CD4-positive, alpha-beta T cell treated with Interleukin-2 at 100 ng/mL for 4 hours (primary cell): ENCODE measurements at places on chromosomes 16 and 17.

GRCh38 chr17:6043405-6043804, 26.8 kb upstream of the WSCD1 start:
- no peak for DNase-seq

DNA sequence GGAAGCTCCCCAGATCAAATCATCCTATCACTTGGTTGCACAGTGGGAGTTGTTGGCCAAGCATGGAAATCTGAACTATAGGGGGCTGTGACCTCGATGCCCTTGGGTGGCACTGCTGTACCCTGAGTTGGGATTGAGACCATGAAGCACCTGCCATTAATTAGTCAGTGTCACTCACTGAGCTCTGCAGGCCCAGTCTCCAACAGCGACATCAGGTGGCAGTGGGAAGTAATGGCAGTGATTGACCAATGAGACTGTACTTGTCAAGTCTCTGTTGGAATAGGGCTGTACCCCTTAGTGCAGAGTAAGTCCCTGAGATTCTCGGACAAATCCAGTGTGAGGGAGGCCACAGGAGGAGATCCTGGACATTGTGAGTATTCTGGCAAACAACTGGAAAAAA, 118.0 kb upstream of the RPL38 start:
- DNase-seq = no peak

DNA sequence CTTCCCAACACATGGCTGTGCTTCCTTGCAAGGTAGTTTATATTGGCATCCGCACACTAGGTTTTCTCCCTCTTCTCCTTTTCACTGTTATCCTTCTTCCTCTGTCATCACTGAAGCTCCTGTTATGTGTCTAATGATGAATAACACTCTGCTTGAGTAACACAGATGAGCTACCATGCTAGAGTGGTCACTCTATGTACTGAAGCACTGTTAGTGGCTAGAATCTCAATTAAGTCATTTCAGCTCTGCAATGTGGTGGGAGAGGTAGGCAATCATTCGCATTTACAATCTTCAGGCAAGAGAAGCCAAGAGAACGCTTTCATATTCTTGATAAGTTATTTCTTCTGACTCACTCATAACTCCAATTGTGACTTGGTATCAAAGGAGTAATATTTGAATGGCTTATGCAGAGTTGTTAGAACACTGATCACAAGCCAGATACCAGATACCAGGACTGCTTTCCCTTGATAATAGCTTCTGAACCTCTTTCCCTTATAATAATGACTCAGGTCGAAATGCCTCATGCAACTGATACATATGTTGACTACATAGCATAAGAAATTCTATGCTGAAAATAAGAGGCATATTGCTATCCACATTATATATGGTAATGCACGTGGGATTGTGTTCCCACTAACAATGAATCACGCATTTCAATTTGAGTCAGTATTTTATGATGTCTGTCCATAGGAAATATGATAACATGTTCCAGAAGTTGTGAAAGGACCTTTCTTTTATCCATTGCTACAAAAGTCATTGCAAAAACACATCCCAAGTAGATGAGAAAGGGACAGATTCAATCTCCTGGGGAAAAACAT, 158.0 kb upstream of the HS3ST3A1 start:
- no peak for DNase-seq

- DNase-seq = no peak
Observed at GRCh38 chr17:67469208-67469980, 92.3 kb downstream of the PITPNC1 start.

DNA sequence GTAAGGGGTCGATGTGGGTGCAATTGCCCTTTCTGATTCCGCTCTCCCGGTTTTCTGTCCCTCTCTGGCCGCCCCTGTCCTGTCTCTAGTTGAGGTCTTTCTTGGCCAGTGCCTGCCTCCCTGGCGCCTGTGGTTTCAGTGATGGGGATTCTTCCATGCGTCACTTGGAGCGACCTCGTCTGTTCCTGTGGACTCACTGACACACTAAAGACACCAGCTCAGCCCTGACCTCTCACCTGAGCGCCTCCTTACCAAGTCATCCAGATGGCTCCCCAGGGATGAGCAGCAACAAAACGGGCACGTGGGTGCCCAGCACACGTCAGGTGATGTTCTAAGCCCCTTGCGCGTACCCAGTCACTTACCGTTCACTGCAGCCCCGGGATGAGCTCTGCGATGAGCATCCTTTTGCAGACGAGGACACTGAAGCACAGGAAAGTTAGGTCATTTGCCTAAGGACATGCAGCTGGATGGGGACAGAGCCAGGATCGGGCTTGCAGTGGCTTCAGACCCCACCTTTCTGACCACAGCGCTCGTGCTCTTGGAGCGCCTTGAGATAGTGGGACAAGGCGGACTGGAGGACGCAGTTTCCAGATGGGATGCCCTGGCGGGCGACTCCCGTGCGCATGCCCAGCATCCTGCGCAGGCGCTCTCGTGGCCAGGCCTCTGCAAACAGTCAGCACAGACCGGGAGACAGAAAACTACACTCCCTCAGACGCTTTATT, 11.5 kb upstream of the LGALS3BP start:
- DNase-seq = no peak

DNA sequence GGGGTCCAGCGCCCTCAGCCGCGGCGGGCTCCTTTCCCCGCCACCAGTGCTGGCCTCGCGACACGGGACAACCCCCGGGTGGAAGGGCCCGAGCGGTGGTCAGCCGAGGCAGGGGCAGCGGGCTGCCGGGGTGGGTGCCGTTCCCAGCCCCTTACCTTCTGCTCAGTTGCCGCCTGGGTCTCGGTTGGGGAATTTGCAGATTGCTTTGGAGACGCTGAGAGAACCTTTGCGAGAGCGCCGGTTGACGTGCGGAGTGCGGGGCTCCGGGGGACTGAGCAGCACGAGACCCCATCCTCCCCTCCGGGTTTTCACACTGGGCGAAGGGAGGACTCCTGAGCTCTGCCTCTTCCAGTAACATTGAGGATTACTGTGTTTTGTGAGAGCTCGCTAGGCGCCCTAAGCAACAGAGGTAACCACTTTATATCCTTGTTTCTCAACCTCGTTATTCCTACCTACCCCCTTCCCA, 381 bp downstream of the CTNS start:
- no peak for DNase-seq

DNA sequence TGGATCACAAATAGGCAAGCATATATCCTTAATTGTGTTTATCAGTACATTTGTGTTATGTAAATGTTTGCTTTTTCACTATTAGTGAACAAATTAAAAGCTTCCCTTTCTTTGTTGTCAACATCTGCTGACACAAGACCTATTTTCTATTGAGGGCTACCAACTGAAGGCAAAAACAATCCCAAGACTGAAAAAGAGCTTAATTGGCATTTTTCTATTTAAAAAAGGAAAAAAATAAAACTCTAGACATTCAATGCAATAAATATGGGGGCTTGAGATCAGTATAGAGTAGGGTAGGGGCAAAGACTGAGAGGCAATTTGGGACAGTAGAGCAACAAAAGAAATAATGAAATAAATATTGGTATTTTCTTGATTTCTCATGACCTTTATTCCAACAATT, 24.2 kb downstream of the OMG start:
- DNase-seq = no peak

DNA sequence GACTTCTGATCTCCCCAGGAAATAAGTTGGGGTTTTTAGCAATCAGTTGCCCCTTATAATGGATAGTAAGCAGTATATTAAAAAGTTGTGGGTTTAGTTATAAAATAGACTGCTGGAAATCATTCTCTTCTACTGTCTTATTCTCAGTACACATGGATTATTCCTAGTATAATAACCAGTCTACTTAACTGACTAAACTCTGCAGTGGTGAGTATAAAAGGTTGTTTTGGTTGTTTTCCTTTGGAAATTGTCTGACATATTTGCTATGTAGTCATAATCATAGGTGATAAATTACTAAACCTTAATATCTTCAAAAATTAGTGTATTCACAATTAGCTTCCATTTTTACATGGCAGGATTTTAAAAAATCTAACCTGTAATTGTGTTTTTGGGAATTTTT, 31.4 kb downstream of the CTCF start:
- DNase-seq = no peak

DNA sequence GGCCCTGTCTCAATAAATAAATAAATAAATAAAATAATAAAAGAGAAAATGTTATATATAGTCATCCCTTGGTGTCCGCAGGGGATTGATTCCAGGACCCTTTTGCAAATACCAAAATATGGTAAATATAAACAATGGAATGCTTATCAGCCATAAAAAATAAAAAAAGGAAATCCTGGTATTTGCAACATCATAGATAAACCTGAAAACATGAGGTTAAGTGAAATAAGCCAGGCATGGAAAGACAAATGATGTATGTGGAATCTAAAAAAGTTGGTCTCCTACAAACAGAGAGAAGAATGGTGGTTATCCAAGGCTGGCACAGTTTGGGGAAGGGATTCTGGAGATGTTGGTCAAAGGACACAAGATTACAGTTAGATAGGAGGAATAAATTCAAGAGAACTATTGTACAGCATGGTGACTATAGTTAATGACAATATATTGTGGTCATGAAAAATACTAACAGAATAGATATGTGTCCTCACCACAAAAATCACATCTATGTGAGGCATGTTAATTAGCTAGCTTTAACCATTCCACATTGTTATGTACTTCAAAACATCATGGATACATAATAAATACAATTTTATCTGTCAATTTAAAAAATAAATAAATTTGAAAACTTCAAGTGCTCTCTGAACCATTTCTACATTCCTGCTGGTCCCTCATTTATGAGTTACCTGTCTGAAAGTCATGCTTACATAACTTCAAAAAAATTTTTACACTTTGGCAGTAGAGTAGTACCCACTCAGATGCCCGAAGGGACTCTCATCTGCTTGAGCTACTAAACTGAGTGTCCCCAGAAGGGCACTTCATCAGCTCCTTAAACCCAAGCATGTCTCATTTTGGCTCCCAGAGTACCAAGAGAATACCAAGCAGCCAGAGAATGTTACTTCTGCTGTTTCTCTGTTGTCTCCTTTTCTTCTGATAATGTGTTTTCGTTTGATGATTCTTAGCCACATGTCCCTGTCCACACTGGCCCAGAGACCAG, 26.6 kb downstream of the N4BP1 start:
- DNase-seq = no peak

DNA sequence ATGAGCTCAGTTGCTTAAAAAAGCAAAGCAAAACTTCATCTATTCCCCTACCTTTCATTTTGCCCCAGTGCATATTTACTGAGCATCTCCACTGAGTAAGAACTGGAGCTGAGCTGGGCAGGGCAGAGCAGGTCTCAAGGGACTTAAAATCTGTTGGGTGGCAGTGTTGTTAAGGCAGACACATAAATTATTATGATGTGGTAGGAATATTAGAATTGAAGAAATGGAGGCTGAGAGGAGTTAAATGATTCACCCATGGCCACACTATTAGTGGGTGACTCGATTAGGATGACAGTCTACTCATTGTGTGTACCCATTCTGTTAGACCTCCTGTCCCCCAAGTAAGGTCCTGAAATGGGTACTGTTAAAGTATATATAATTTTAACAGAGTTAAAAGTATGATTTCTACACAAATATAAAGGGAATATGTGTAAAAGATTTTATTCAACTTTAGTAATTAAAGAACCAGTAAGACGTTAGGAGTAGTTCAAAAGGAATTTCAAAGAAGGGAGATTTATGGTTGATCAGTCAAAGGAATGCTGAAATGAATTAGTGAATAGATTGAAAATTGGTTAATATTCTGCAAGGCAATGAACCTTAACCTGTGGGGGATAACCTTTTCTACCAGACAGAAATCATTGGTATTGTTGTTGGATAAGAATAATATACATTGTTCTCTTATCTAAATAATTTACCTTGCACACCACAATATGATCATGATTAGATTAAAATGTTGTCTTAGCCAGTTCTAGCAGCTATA, 17.5 kb downstream of the ITGB3 start:
- no peak for DNase-seq

GRCh38 chr17:63279498-63280230, 166.4 kb downstream of the CYB561 start:
- DNase-seq = no peak

DNA sequence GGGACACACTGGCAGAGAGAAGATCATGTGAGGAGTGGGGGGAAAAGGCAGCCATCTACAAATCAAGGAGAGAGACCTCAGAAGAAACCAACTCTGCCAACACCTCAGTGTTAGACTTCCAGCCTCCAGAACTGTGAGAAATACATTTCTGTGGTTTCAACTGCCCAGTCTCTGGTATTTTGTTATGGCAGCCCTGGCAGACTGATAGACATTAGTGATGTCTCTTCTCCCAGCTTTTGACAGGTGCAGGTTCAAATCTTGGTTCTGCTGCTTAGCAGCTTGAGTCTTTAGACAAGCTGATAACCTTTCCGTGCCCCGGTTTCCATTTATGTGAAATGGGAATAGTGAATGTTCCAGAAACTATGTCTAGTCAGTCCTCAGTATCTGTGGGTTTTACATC, 199.5 kb downstream of the SNX29 start:
- DNase-seq = no peak

GRCh38 chr17:21379080-21379711, 3.0 kb downstream of the KCNJ12 start:
- DNase-seq = no peak

GRCh38 chr17:10518271-10519037, at the start of gene MYH1:
Gene MYH1 (minus strand): TSS chr17:10518542. CDS start chr17:10516642, 1,900 bp downstream.
- no peak for DNase-seq

GRCh38 chr16:67663151-67663876, 2.6 kb downstream of the PARD6A start:
- no peak for DNase-seq

DNA sequence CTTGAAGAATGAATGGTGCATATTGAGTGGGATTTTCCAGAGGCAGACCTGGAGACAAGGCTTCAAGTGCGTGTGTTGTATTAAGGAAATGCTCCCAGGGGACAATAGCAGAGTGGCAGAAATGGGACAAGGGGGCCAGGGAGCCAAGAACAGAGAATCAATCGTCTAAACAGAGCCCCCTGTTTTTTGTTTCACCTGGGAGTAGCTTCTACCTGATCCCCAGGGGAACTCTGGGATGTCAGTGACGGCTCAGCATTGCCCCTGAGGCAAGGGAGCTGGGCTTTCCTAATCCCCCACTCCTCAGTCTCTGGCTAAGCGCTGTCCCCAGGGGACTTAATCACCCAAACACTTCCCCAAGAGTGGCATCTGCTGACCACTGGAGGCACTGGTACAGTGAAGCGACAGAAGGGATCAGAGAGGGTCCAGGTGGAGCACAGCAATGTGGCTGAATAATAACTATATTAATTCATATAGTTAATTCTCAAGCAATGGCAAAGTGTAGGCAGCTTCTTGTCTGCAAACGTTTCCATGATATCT, 35.7 kb upstream of the C16orf78 start:
- DNase-seq = no peak

DNA sequence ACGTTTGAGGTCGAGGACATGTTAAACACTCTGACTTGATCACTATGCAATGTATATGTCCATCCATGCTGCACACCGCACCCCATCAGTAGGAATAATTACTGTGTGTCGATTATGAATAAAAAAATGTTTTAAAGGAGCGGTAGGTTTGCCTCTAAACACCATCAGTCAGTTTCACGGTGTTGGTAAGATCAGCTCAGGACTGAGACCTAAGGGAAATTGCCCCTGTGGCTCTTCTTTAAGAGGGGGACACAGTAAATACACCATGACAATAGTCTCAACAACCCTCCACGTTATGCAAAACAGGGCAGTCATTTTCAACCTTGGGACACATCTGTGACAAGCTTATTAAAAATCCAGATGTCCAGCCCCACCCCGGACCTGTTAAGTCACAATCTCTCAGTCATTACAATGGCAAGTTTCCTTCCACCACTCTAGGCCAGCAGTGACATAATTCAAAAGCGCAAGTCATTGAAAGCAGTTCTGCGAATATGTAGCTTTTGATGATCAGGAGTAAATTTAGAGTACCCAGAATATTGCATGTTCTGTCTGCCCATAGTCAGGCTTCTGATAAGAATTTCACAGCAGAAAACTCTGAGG, 1.2 kb downstream of the ATMIN start:
- DNase-seq = no peak
